Cardiac atrium fibroblast (primary cell): ENCODE measurements at places on chromosomes 16 and 17. TPM values are rescaled to one million over a fixed set of nuclear protein-coding genes. Genes with fewer than 3 reads are reported as not detected.

Gene HEATR9
- total RNA-seq = not detected in 2 replicates

Gene NPIPB6
- total RNA-seq = 0.18 and 0.81 TPM in 2 replicates

Gene GRIN2C
- not detected in 2 replicates for total RNA-seq

Gene CACNA1H
- total RNA-seq = 0.81 and 1.1 TPM in 2 replicates

Gene CDH11
- 258 and 313 TPM in 2 replicates for total RNA-seq

Gene VAT1L
- total RNA-seq = 0.81 TPM in 1 of 2 replicates, not detected in the other

Gene ANKRD13B
- total RNA-seq = 5.8 and 13.4 TPM in 2 replicates

Gene SCPEP1
- 77.8 and 103 TPM in 2 replicates for total RNA-seq

Gene KRTAP4-1
- not detected in 2 replicates for total RNA-seq
